ENCODE measurements at places on chromosomes 1 and 21. TPM values are rescaled to one million over a fixed set of nuclear protein-coding genes. Genes with fewer than 3 reads are reported as not detected.
A peak's percentile ranks its signal among the peaks of the same experiment; 100 is the strongest.

DNA sequence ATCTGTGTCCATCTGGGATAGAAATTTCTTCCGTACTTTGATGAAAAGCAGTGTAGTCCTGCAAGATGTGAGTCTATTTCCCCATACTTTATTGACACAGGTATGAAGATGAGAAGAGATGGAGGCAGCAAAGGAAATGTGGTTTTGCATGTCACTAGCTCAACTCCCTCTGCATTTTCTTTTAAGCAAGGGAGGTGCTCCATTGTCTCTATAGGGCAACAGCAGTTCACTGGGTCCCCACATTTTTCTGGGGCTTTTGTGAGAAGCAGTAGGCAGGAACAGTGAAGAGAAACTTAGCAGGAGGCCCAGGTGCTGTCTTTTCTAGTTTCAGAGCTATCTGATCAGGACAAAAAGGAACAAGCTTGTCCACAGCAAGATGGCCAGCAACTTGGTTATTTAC, 37.1 kb downstream of the C21orf91 start:
- no peak for DNase-seq

GRCh38 chr1:221439008-221439746, 302.7 kb downstream of the DUSP10 start:
- no peak for DNase-seq

DNA sequence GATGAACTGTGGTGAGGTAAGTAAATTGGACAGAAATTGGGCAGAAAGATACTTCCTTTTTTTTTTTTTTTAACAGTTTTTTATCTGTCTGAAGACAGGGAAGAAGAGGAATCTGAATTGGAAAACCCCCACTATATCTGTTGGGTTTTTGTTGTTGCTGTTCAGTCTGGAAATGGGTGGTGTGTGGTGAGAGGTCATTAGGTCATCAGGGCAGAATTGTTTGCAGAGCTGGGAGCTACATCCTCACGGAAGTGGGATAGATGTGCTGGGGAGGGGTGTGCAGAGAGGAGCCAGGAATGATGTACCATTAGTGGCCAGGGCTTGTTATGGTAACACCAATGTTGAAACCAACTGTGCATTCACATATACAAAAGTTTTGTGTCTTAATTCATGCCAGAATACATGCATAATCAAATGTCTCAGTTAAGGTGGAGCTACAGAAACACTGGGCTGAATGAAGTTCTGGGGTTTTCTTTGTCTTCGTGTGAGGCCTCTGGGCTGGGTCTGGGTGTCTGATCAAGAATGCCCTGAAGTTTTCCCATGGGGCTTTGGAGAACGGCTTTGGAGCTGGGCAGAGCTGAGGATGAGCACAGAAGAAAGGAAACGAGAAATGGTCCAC, 12.4 kb downstream of the USP25 start:
- no peak for DNase-seq

- DNase-seq = no peak
These were observed 9.0 kb downstream of the CERS2 start for GRCh38 chr1:150965605-150966004.

Gene SPRR2D
- polyA plus RNA-seq = not detected

Gene RGS13
- polyA plus RNA-seq = 0.25 TPM

DNA sequence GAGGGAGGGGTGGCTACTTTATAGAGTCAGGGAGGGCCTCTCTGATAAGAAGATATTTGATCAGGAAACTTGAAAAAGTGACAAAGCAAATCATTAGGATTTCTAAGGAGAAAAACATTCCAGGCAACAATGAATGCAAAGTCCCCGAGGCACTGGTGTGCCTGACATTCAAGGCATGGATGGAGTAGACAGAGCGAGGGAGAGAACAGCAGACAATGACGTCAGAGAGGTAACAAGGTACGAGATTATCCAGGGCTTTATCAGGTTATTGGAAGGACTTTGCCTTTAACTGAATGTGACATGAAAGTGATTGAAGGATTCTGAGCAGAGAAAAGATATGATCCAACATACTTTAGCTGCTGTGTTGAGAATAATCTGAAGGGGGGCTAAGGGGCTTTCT, 72.4 kb upstream of the GNG4 start:
- DNase-seq = no peak

- DNase-seq = no peak
These were observed 974.8 kb downstream of the ADGRL2 start for GRCh38 chr1:82775406-82776000.

- DNase-seq = peak; percentile 35
These were observed 163.4 kb downstream of the ADGRL4 start for GRCh38 chr1:78843111-78843510.

GRCh38 chr21:21373969-21374368, 375.8 kb downstream of the NCAM2 start:
- no peak for DNase-seq

DNA sequence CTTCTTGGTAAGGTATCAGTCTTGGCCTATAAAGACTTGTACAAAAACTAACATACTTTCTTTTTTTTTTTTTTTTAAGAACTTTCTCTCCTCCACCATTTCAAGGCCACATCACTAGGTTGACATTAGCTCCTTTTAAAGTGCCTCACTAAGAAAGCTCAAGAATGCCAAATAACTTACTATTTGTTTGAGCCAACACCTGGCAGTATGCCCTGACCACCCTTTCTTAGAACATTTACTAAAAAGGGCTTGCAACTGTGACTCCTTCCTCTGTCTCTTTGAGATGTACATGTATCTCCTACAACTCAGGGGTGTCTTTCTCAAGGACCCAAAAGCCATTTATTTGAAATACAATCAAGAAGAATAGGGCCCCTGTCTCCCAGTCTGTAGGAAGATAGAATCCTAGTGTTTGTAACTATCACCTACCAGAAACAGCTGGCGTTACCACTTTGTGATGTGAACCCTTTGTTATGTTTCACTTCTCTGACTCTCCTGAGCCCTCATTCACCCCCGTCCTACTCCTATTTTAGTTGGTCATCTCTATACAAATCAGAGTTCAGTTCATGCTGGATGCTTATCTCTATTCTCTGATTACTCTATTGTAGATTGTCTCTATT, 12.2 kb upstream of the SAMD13 start:
- DNase-seq = no peak

DNA sequence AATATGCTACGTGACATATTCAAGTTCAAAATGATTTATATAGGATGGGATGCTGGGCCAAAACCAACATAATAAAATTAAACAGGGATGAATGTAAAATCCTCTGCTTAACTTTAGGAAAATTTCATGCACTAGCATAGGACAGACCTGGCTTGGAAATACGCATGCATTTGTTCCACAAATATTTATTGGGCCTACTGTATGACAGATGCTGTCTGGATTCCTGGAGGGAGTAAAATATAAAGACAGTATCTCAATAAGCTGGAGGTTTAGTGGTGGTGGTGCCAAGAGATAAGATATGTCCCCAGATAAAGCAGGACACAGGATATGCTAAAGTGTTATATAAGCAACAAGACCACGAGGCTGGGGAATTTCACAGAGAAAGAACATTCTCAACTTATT, 15.1 kb downstream of the RCSD1 start:
- no peak for DNase-seq

Measured in muscle of arm (tissue), 14 donors.